Stimulated activated CD4-positive, alpha-beta T cell treated with anti-CD3 and anti-CD28 coated beads, Interleukin-1b, Interleukin-23, amount 100 ng/mL, for 4 hours (primary cell): ENCODE measurements at places on chromosomes 11 and 22.

GRCh38 chr11:79045800-79046304, 395.0 kb downstream of the TENM4 start:
- no peak for DNase-seq

- DNase-seq = no peak
Measured at GRCh38 chr11:3969613-3970012, 114.1 kb downstream of the STIM1 start.

DNA sequence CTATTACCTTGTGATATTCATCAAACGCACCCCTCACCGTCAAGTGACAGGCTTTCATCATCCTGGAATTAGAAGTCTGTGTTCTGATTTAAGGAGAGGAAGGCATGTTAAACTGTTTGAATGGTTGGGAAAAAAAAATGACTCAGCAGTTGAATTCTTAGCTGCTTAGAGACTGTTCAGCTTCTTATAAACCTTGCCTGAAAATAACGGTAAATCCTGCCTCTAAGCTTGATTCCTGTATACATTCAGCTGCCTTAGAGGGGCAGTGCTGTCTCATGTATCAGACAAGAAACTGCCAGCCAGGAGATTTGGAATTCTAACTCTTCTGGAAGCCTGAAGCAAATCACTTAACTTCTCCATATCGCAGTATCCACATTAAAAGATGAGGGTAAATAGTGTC, 437.4 kb downstream of the JRKL start:
- no peak for DNase-seq

GRCh38 chr11:22577854-22578253, 47.8 kb downstream of the FANCF start:
- DNase-seq = no peak

- DNase-seq = no peak
Measured at GRCh38 chr11:45810431-45811108, 5.6 kb downstream of the SLC35C1 start.

GRCh38 chr11:102438311-102439062, 14.1 kb downstream of the TMEM123 start:
- peak; percentile 15 for DNase-seq

DNA sequence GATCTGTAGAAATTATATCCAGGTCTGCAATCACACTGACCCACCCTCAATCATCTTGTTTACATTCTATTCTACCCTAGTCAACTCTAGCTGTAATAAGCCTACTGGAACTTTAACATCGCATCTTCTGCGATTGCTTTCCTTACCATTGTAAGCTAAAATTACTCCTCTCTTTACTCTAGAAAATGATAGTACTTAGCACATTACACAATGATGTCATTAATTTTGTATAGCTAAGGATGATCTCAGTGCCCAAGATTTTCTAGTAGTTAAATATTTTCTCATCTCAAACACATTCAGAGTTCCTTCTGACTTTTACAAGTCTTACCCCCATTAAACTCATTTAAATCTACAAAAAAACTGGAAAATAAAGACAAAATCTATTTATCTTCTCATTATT, 39.6 kb upstream of the CTSC start:
- no peak for DNase-seq

- DNase-seq = no peak
Measured at GRCh38 chr11:102929166-102929565, 26.4 kb downstream of the MMP13 start.

- DNase-seq = peak; percentile 3
Measured at GRCh38 chr11:5624489-5625279, at the start of gene TRIM34. TSS of gene TRIM34 (plus strand) at chr11:5625001. CDS start at chr11:5632332, 7,331 bp downstream.

GRCh38 chr22:23369054-23369685, 188.9 kb downstream of the BCR start:
- no peak for DNase-seq

- DNase-seq = no peak
Measured at GRCh38 chr11:87555101-87555500, 517.4 kb downstream of the TMEM135 start.

GRCh38 chr22:49829044-49829853, 1.6 kb upstream of the BRD1 start:
- DNase-seq = no peak

GRCh38 chr22:27223317-27224177, 566.2 kb downstream of the MIAT start:
- no peak for DNase-seq

GRCh38 chr11:103898577-103899336, 137.7 kb upstream of the DDI1 start:
- no peak for DNase-seq

GRCh38 chr11:8266246-8267241, 2.9 kb upstream of the LMO1 start:
- no peak for DNase-seq

- no peak for DNase-seq
Measured at GRCh38 chr11:90629229-90629806, 406.5 kb upstream of the CHORDC1 start.

- DNase-seq = no peak
Measured at GRCh38 chr22:35600476-35600875, 16.7 kb downstream of the MB start.

DNA sequence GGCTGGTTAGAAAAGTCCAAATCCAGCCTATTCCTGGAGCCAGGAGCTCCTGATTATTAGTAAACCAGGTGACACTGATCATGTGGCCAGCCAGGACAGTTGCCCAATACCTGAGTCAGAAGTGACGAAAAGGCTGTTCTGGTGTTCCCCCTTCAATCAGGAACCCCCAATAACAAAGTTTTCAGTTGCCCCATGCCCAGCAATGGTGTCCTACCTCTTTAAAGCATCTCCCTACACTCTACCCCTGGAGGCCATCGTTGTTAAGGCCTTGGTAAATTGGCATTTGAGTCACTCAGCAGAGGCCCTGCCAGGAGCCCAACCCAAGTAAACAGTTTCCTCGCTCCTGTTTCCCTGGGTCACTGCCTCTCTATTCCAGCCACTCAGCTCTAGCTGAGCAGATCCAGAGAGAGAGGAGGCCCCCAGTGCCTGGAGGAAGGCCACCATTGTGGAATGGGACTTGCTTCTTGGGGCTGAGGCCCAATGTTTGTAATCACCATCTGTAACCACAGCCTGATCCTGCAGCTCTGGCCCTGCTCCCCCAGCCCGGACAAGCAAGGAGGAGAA, 25.0 kb downstream of the ARHGAP1 start:
- DNase-seq = no peak

- DNase-seq = no peak
Measured at GRCh38 chr11:34505874-34506273, 7.7 kb downstream of the ELF5 start.

DNA sequence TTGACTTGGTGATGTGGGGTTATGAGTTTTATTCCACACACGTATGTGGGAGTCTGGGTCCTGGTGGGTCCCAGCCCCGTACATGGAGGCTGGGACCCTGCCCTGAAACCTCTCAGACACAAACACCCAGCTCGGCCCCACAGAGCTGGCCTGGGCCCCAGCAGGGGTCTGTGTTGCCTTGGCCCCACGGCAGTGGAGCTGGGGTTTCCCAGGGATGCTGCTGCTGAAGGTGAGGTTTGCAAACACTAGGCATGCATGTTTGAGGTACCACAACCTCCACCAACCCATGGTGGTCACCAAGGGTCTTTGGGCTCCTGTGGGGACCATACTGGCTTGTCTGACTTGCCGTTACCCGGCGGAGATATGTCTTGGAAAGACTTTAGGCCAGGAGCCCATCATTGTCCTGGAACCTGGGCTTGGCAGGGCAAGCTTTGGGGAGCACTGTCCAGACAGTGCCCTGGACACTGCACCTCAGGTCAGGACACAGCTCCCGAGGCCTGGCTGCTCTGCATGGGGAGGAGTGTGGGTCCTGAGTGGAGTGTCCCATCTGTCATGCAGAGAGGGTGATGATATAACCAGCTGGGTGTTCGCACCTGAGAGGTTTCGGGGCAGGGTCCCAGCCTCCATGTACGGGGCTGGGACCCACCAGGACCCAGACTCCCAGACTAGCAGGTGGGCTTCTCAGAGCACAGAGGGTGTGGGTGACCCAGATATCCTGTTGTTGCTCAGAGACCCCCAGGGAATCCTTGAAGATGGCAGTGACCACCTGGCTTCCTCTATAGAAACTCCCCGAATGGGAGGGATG, 63.3 kb downstream of the KCNQ1 start:
- DNase-seq = no peak

- DNase-seq = no peak
Measured at GRCh38 chr11:93796441-93797231, 12.6 kb downstream of the MED17 start.

DNA sequence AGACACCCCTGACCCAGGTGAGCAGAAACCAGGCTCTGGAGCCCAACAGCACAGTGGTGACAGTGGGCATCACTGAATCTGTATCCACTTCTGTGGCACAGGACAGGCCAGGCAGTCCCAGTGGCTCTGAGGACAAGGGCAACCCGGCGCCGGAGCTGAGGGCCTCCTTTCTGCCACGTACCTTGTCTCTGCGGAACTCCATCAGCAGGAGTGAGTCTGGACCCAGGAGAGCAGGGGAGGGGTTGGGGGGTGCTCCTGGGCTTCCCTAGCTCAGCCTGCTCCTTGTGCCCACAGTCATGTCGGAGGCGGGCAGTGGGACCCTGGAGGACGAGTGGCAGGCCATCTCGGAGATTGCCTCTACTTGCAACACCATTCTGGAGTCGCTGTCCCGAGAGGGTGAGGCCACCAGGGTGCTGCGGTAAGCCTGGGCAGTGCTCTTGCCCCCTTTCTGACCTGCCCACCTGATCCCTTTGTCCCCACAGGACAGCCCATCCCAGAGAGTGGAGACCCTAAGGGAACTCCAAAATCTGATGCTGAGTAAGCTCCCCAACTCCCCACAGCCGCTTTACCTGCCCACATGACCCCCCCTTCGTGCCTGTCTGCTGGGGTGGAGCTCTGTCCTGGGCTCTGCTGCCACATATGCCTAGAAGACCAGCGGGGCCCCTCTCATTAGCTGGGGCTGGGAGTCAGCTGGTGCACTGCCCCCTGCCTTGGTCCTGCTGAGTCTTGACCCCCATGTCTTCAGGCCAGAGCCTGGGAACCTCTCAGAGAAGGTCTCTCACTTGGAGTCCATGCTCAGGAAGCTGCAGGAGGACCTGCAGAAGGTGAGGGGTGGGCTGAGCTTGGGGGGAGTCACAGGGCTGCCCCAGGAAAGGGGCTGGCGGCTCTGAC, 12.0 kb downstream of the SIPA1 start:
- DNase-seq = no peak

GRCh38 chr22:20131859-20132685, 468 bp downstream of the ZDHHC8 start:
- DNase-seq = no peak

GRCh38 chr11:111542606-111543275, 2.2 kb downstream of the LAYN start:
- no peak for DNase-seq

- no peak for DNase-seq
Measured at GRCh38 chr22:26054841-26055605, 114.2 kb upstream of the SEZ6L start.

DNA sequence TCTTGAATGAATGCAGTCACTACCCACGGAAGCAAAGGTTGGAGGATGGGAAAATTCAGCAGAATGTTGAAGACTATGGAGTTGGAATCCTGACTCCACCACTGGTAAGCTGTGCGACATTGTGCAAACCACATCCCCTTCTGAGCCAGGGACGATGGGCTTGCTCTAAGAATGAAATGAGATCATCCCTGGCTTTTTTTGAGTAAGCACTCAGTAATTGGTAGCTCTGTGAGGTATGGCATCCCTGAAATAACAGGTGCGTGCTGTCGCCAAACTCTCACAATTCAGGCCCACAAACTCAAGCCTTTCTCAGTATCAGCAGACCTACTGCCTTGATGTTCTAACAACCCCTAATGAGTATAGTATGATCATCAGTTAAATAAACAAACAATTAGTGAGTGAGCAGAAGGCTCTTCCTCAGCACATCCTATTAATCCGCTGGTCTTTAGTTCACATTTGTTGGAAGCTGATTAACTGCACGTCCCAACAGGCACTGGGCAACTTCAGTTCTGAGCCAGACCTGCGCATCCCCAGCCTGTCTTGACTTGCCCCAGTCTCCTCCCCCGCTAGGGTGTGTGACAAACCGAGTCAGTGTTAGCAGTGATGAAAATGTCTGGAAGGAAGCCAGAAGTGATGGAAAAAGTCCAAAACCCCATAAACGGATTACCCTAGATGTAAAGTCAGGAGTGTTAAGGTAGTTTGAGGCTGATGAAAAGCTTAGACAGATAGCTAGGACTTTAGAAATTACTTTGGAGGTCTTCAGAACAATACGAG, 235.5 kb downstream of the GRIK4 start:
- no peak for DNase-seq

- no peak for DNase-seq
Measured at GRCh38 chr11:34149786-34150185, 44.4 kb downstream of the NAT10 start.

DNA sequence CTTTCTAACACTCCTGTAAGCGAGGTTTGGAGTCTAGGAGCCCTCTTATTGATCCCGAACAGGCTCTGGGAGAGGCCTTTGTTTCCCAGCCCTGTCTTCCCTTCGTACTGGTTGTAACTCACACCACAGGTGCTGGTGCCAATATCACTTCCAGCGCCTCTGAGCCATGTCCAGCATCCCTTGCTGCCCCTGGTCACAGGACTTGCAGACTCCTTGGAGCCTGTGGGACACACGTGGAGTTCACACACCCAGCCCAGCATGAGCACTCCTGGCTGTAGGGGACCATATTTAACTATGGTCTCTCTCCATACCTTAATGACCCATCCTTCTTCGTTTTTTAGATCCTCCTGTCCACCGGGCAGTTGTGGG, 2.2 kb downstream of the ZBTB16 start:
- DNase-seq = no peak

DNA sequence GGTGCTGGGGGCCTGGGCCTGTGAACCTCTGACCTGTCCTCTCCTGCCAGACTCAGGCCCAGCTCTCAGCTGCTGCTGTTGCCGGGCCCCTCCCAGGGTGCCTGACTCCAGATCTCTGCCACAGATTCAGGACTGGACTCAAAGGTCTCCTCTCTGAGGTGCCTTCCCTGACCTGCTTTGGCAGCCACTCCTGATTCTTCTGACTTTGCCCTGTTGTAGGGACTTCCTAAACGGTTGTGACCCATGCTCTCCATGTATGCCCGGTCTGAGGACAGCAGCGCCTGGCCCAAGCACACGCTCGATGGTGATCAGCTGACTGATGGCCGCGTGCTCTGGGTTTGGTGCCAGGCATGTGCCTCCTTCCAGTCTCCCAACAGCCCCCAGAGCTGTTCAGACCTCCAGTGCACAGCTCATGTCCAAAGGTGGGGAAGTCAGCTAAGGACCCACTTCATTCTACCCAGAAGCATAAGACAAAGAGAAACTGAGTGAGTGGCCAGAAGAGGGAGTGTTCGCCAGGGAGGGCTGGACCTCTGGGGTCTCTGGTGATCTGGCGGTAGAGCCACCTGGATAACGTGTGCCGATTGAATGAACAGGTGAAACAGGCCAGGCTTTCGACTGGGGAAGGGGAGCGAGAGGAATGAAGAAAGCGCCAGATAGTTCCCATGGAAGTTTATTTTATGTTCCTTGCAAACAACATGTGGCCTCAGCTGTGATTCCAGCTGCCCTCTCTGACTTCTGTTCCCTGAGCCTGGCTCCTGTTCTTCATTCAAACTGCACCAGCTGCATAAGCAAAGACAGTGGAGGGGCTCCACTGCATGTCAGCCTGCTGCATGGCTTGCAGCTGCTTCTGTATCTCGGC, 8.1 kb upstream of the TOP3B start:
- DNase-seq = no peak
